ENCODE measurements at places on chromosomes 7 and 10.

GRCh38 chr10:86663576-86664339, 4.6 kb upstream of the LDB3 start:
- no peak for DNase-seq

GRCh38 chr7:3289996-3290395, 11.1 kb upstream of the SDK1 start:
- no peak for DNase-seq

DNA sequence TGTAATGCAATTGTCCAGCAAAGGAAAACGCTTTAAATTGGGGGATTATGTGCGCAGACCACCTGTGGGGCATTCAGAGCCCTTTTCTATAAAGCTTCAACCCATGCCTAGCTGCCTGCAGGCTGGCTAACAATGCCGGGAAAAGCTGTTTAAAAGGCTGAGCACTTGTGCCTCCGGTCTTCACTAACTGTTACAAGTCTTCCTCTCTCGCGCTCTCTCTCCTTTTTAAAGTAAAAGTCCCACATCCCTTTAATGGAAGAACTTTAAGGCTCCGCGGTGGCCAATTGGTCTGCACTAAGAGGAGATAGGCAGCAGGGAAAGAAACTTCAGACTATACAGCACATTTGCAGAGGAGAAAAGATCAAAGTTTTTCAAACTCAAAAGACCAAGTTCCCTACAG, 4.6 kb downstream of the FZD8 start:
- no peak for DNase-seq

GRCh38 chr7:10797157-10797556, 176.5 kb upstream of the PHF14 start:
- no peak for DNase-seq

GRCh38 chr10:132247943-132248342, 59.8 kb downstream of the STK32C start:
- DNase-seq = no peak

DNA sequence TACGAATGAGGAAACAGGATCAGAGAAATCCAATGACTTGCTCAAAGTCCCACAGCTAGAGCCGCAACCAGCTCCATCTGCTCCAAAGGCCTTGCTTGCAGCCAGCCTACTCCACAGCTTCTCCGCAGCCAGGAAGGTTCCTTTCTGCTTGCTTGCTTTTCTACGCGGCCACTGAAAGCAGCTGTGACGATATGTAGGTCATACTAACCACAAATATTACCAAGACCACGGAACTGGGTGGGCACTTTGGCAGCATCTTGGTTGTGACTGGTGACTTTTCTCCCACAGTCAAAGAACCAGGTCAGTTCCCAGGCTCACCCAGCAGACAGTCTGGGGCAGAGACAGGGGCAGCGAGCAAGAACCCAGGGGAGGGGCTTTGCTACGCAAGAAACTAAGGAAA, 86.4 kb downstream of the FAM53B start:
- DNase-seq = no peak

DNA sequence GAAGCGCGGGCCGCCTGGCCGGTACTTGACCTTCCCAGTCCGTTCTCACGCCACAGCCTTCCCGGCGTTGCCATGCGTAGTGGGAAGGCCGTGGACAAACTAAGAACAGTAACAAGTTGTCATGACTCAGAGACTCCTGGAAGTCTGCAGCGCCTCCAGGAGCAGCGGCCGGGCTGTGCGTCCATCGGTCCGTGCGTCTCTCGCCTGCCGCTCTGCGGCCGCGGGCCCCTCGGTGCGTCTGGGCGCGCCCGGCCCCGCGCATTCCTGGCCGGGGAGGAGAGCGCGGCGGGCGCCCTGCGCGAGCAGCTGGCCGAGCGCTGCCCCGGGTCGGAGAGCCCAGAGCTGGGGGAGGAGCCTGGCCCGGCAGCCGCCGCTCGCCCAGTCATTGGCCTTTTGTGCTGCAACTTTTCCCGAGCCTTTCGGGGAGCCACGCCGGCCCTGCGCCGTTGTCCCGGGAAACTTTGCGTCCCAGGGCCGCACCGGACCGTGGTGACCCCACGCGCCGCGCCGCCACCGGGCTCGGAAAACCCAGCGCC, 123.7 kb downstream of the TACC2 start:
- no peak for DNase-seq

- no peak for DNase-seq
These were observed 5.3 kb downstream of the SH3PXD2A start for GRCh38 chr10:103849880-103850571.

GRCh38 chr10:96651998-96652431, 65.2 kb upstream of the TM9SF3 start:
- DNase-seq = no peak

GRCh38 chr7:78226059-78226719, 427.6 kb downstream of the PHTF2 start:
- no peak for DNase-seq

GRCh38 chr7:100093054-100093453, 4.3 kb downstream of the COPS6 start:
- no peak for DNase-seq

DNA sequence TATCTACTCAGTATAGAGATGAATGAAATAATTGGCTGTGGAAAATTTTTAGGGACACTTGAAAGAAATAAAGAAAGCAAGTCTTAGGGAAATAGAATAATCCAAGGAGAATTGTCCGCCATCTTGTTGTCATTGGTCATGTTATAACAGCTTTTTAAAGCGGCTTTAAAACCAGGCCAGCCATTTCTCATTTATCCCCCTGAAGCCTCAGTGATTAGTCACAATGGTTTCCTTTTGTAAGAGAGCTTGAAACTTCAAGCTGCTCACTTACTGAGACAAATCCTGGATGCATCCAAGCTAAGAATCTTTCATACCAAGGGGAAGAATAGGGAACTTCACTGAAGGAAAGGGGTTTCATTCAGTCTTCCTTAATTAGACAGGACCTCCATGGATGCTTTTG, 67.9 kb downstream of the SGCE start:
- DNase-seq = no peak

DNA sequence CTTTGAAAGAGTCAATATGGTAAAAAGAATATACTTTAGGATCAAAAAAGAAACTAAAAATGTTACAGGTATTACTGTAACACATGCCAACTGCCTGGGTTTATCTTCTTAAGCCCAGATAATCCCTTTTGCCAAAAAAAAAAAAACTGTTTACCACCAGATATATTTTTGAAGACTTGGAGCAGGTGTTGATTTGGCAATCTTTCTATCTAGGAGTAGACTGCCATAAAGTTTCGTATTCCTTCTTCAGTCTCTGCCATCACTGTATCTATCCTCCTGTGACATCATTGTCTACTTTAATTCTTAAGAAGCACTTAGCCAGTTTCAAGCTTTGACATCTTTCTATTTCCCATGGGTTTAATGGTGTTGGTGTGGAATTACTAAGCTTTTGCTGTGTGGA, 161.0 kb downstream of the ST7 start:
- DNase-seq = no peak
